ENCODE measurements at places on chromosomes 2 and 18. TPM values are rescaled to one million over a fixed set of nuclear protein-coding genes. Genes with fewer than 3 reads are reported as not detected.

- no peak overlapping the region for H3K4me3 ChIP-seq
- H3K4me1 ChIP-seq: no peaks in the 10 kb centered on the region
- no peak for DNase-seq
These were observed 75.0 kb downstream of the SOCS6 start for GRCh38 chr18:70363861-70364260.

GRCh38 chr2:10941383-10941782 lies 29.6 kb downstream of the KCNF1 start:
- H3K4me3 ChIP-seq: no peak overlapping the region
- H3K27ac ChIP-seq: no peak overlapping the region
- H3K4me1 ChIP-seq: no peaks in the 10 kb centered on the region
- no peak for DNase-seq

DNA sequence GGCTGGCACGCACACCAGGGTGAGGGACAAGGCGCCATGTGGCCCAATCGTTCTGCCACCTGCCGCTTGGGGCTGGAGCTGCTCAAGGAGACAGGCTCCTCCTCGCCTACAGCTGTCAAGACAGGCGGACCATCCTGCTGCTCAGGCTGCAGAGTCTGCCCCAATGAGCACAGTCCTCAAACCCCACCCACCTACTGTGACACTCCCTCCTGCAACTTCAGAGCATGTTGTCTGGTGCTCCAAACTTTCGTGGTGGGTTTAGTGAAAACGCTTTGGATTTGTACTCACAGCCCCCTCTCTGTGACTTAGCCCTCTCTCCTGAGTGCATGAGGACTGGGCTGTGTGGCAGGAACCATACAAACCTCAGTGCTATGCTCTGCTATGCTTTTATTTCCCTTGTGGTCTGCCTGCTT lies 23.2 kb upstream of the SLC35F6 start:
- DNase-seq: peak; percentile 72
- H3K4me3 ChIP-seq: peak overlapping the region; percentile 6
- peaks cover 18% of the 10 kb centered on the region for H3K4me1 ChIP-seq
- H3K27ac ChIP-seq: peak overlapping the region; percentile 58
- peaks cover 3% of the 10 kb centered on the region for H3K27me3 ChIP-seq
- no peaks in the 10 kb centered on the region for H3K36me3 ChIP-seq

DNA sequence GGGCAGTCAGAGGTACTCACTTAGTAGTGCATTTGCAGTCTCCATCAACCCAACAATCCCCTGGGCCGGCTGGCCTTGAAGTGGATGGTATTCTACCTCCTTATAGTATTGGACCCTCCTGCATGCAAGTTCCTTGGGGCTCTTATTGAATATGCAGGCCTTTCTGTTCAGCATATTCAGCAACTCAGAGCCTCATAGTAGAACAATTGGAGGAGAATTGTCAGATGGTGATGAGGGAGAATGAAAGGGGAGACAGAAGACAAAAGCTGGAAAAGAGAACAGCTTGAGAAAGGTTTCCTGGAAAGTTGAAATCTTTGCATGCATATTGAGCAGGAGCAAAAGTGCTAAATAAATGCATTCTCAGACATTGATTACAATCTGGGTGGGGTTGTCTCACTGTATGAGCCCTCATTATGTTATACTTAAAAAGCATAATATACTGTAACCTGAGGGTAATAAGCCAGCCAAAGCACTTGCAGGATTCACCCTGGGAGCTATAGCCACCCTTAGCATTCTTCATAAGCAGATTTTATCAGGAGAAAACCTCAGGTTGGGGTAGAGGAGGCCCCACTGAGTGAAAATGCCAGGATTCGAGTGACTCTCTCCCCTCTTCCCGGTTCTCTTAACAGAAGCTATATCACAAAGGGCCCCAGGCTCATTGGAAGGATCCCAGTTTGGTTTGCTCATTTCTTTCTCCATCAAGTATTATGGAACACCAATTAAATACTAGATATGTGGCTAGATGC lies 178.1 kb downstream of the MSH2 start:
- no peak overlapping the region for H3K27ac ChIP-seq
- no peaks in the 10 kb centered on the region for H3K4me1 ChIP-seq
- no peak overlapping the region for H3K4me3 ChIP-seq
- no peak for DNase-seq
- H3K36me3 ChIP-seq: no peaks in the 10 kb centered on the region
- H3K27me3 ChIP-seq: peaks cover 7% of the 10 kb centered on the region

DNA sequence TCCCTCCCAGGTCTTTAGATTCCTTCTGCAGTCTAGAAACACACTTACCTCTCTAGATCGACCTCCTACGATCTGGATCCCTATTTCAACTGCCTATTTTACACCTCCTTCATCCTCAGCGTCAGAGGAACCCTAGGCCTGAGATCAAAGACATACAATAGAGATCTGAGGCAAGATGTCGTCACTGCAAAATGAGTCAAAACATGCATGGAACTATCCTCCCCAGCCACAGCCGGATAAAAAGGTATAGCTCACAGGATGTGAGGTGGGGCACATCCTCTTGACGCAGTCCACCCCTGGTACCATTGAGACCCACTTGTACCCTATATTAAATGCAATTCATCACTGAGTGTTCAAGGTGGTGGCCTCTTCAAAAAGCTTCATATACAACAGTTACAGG lies 63.7 kb upstream of the DNAJC10 start:
- peaks cover 16% of the 10 kb centered on the region for H3K4me1 ChIP-seq
- peaks cover 7% of the 10 kb centered on the region for H3K27me3 ChIP-seq
- no peaks in the 10 kb centered on the region for H3K36me3 ChIP-seq

DNA sequence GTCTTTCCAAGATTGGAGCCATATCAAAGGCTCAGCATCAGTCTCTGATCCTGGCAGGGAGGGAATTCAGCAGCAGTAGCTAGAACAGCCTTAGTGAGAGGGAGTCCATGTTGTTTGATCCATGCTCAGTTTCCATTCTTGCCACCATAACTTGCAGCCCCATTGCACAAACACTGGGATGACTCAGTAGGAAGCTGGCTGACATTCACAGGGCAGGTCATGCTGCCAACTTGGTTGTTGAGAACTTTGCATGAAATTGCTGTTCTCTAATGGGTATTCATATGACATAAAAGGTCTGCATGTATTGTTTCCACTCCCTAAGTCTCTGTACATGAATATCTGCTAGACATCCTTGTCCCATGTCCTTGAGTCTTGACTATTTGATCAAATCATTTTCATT lies 29.9 kb upstream of the STAT4 start:
- no peaks in the 10 kb centered on the region for H3K27me3 ChIP-seq
- peaks cover 2% of the 10 kb centered on the region for H3K36me3 ChIP-seq
- H3K27ac ChIP-seq: no peak overlapping the region
- no peak overlapping the region for H3K4me3 ChIP-seq
- no peak for DNase-seq

GRCh38 chr2:40611196-40611595 lies 159.3 kb upstream of the SLC8A1 start:
- H3K4me1 ChIP-seq: no peaks in the 10 kb centered on the region
- no peaks in the 10 kb centered on the region for H3K27me3 ChIP-seq
- H3K4me3 ChIP-seq: no peak overlapping the region
- H3K36me3 ChIP-seq: no peaks in the 10 kb centered on the region
- no peak for DNase-seq

NETO1 gene
- total RNA-seq: not detected

All from activated CD8-positive, alpha-beta memory T cell treated with anti-CD3 and anti-CD28 coated beads, Interleukin-2, amount 10 ng/mL, durations not matched to agents 7 days and 5 days (primary cell).